Left renal pelvis (tissue), 4 donors: ENCODE measurements at places on chromosomes 2 and 18.

GRCh38 chr2:157158111-157158510, 99.4 kb upstream of the GALNT5 start:
- no peak for DNase-seq

DNA sequence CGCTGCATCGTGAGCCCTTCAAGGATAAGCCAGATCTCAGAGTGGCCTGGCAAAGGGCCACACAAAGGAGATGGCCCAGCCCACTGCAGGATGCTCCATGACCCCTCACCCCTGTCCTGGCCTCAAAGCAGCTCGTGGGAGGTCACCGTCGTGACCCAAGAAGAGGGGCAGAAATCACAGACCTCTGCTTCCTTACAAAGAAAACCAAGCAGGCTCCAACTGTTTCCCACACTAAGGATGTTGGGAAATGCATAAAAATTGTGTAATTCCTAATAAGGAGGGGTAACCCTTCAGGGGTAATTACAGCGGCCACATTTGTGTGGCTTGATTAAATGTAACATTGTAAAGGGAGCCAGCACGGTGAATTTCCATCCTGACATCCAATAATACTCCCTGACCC, 102.3 kb downstream of the BOD1L2 start:
- DNase-seq: no peak

DNA sequence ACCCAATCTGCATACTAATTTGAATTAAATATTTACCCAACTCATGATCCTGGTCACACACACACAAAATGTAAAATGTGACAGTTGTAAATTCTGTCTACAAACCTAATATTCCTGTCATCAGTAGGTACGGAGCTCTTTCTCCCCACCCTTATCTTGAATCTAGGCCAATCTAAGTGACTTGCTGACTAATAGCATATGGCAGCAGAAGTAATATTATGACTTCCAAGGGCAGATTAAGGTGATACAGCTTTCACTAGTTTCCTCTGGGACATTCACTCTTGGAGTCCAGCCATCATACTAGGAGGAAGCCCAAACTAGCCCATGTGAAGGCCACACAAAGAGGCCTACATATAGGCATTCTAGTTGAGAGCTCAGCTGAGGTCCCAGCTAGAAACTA, 89.4 kb downstream of the TMEM131 start:
- DNase-seq: no peak

DNA sequence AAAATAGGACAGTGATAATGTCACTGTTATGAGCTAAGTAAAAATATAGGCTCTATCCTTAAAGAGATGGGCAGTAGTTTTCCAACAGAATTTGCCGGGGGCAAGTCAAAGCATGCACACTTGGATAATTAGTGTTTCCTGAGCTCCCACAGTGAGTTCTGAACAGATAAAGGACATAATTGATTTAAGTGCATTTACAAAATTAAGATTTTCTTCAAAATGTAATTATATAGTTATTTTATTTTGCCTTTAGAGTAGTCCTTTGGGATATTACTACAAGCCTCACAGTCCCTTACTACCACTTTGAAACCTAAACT, 107.6 kb downstream of the RAPGEF4 start:
- DNase-seq: no peak
